ENCODE measurements at places on chromosomes 1 and 21.

GRCh38 chr1:31227891-31228568, 11.7 kb downstream of the NKAIN1 start:
- no peak for DNase-seq

- no peak for DNase-seq
These were observed 61.8 kb upstream of the COA6 start for GRCh38 chr1:234311414-234311813.

DNA sequence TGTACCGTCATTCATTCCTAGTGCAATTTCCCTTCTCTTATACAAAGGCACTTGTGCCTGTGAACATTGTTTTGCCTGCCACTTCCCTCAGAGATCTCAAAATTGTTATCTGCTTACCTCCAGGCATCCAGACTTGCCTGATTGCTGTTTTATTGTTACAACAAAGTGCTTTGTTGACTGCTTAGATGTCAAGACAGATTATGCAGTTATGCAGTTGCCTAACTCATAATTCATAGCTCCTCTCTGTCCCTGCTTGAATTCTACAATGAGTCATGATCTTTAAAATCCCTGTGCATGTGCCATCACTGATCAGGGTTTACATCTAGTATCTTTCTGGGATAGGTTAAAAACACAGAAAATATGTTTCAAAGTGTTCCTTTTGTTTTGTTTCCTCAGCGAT, 24.5 kb downstream of the CXADR start:
- no peak for DNase-seq

DNA sequence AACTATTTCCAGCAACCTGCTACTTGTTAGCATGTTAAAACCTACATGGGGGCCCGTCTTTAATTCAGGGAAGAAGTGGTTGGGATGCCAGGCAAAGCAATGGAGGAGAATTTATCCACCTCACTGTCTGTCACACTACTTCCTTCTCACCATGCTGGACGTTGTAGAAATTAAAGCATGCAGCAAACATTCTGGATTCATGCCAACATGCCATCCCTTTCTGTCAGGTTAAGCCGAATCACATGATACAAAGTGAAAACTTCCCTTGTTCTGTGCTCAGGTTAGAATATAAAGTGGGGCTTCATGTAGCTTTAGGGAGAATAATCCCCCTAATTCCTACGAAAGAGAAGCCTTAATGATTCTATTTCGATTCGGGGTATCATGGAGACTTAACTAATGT, 95.5 kb downstream of the ERG start:
- no peak for DNase-seq

Measured in activated CD4-positive, CD25-positive, alpha-beta regulatory T cell treated with anti-CD3 and anti-CD28 coated beads, Interleukin-2, amount 50 U/mL, for 16 hours (primary cell).